Left ventricle myocardium inferior (tissue), 1 donor: ENCODE measurements at places on chromosomes 12 and 14.
A peak's percentile ranks its signal among the peaks of the same experiment; 100 is the strongest.

DNA sequence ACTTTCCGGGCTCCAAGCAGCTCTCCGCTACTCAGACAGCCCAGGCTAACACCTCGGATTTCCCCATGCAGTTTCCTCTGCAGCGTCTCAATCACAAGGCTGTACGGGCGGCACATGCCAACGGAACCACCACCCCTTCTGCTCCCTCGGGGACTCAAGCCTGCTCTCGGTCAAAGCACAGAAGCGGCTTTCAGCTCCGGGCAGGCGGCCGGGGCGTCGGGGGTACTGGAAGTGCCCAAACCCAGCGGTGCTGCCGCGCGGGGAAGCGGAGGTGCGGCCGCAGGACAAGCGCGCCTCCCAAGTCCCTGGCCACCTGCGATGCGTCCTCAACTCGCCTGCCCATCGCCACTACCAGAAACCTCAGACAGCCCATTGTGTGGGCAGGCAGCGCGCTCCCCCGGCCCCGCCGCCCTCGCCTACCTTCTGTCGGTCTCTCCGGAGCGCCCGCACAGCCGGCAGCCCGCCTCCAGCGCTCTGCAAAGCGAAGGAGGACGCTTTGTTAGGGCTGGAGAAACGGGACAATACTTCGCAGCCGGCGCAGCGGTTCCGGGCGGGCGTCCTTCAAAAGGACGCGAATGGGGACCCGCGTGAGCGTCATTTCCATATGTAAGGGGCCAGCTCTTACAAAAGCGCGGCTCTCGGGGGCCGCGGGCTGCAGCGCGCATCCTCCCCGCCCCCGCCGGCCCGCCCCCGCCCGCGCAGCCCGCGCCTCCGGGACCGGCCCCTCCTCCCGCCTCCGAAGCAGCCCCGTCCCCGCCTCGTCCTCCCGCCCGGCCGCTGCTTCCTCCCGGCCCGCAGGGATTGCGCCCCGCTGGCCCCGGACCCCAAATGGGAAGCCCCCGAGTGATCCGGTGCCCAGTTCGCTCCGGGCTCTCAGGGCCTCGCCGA lies 674 bp downstream of the NIN start:
- peak; percentile 54 for DNase-seq

DNA sequence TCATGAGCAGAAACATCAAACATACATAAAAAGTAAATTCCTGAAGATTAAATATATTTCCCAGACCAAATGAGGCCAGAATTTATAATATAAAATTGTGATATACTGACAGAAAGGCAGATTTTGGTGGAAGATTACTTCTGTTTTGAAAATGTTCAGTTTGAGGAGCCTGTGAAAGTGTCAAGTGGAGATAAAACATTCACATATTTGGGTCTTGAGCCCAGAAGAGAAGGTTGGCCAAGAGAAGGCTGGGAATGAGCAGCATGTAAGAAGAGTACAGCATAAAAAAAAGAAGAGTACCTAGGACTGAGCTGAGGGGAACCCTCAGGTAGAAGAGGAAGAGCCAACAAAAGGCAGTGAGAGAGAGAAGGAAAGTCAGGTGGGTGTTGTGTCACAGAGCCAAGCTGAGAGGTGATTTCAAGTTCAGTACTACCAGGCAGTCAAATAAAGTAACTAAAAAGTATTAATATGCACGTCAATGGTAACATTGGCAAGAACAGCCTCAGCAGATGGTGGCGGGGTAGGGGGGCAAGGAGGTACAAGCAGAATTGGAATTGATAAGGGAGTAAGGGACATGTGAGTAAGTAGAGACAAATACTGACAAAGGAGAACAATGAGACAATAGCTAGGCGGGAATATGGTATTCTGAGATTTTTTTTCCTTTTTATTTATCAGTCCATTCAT lies 120.7 kb upstream of the TTC7B start:
- DNase-seq = no peak

DNA sequence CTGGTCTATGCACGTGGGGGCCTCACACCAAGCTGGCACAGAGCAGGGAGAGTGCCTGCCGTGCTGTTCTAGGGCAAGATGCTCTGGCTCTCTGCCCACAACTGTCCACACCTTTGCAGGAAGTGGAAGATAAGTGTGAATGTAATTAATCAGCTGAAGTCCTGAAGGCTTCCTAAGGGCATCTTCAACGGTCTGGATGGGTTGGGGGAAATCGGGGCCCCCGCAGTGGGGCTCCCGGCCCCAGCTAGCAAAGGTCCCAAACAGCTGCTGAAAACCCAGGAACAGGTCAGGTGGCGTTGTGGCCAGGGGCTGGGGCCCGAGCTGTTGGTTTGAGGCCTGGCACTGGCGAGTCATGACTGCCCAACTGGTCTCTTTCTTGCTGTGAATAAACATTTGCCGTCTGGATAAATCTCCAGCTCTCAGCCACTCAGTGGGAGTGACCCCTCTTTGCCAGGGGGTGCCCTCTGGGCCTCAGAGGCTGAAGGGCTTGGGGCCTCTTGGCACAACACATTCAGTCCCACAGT lies 6.7 kb upstream of the SLC25A29 start:
- DNase-seq = no peak

GRCh38 chr12:89481213-89481914 lies 43.2 kb downstream of the GALNT4 start:
- DNase-seq = no peak

DNA sequence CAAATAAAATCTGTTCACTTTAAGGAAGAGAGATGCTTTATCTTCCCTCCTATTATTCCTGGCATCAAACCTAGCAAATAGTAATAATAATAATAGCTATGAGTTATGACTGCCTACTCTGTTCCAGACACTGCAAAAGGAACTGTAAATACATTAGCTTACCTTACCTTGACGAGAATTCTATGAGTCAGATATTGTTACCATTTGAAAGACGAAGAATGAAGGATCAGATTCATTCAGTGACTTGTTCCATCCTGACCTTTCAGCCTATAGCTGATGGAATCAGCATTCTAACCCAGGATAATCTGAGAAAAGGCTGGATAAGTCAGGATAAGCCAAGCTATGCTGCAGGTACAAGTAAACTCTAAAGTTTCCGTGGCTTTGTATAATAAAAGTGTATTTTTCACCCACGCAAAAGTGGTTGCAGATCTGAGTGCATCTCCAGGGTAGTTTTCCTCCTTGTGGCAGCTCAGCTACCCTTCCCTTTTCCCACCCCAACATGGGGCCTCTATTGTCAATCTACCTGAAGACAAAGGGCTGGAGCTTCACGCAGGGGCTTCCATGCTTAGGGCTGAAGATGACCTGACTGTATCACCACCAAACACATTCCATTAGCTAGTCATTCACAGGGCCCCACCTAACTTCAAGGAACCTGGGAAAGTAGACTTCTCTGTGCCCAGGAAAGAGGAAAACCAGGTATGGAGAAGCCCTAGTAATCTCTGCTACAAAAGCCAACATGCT lies 57.2 kb upstream of the CCND2 start:
- no peak for DNase-seq
